A549 treated with CpdA at 1 μM for 4 hours (cell line): ENCODE measurements at places on chromosomes 2 and 18. TPM values are rescaled to one million over a fixed set of nuclear protein-coding genes. Genes with fewer than 3 reads are reported as not detected.

SLC30A3 gene
- 2.6 to 3.8 TPM (median 3.4 TPM) in 5 replicates for total RNA-seq

MC4R gene
- not detected in 5 replicates for total RNA-seq

CAPN14 gene
- total RNA-seq, result 0.02 to 0.06 TPM in 2 of 5 replicates, not detected in the others

CFC1 gene
- total RNA-seq, result not detected in 5 replicates

EPAS1 gene
- 93.0 to 103 TPM (median 100 TPM) in 5 replicates for total RNA-seq

SP140 gene
- 0.14 to 0.29 TPM (median 0.22 TPM) in 4 of 5 replicates, not detected in the other for total RNA-seq
